ENCODE measurements at places on chromosomes 3 and 15.
A peak's percentile ranks its signal among the peaks of the same experiment; 100 is the strongest.

- no peak for DNase-seq
These were observed 26.5 kb downstream of the RFTN1 start for GRCh38 chr3:16486951-16487480.

GRCh38 chr15:93052090-93052879, 36.7 kb downstream of the RGMA start:
- no peak for DNase-seq

- no peak for DNase-seq
These were observed 49.8 kb downstream of the ZDHHC3 start for GRCh38 chr3:44926172-44926571.

- no peak for DNase-seq
These were observed 18.4 kb upstream of the TIPARP start for GRCh38 chr3:156655819-156656550.

DNA sequence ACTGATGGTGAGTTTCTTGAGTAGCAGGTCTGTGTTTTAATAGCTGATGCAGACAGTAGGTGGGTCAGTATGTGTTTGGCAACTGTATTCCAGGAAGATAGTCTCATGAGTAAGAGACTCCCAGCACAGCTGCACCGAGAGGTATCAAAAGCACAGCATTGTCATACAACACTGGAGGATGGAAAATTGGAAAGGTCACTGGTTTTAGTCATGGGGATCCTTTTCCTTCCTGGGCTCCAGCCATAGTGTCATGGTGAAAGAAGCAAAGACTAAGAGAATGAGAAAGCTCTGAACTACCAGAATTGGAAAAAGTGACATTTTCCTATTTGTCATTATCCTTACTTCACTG, 61.5 kb downstream of the P3H2 start:
- no peak for DNase-seq

DNA sequence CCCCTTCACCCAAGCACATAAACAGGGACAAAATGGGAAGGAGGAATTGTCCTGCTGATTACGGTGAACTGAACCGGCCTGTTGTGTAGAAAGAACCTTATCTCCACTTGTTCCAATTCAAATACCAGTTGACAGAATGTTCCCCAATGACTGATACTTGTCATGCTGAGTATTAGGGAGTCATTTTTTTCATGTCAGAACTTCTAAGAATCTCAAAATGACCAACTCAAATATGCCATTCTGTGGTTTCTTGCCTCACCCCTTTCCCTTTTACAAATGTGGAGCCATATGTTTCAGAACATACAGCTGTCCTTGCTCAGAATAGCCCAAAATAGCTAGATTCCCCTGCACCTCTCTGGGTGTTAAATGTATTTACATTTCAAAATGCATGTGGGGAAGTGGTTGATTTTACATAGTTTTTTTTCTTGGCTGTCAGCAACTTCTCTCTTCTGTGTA, 405.9 kb upstream of the TBL1XR1 start:
- DNase-seq: no peak

DNA sequence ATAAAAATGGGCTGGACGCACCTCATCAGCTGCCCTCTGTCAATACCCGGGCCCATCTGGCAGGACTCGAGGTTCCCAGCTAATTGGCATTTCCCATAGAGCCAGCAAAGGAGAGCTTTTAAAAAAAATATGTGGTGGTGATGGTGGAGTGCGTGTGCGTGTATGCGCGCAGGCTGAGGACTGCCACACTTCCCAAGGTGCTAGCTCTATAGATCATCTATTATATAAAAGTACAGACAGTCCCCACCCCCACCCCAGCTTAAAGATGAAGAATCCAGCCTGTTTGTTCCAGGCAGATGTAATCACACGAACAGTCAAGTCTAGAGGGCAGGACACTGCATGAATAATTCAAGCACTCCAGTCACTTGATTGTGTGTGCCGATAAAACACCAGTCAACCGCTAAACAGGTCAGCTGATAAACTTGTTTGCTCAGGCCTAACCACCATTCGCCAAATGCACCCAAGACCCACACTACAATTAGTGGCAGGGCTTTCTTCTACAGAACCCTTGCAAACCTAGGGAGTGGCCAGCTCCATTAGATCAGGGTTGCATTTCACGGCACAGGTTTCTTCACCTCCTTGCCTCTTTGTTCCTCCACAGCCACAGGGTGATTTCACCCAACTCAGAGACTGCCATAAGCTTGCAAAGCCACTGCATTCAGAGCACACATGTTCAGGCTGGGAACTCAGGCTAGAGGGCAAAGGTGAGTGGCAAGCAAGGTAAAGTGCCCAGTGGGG, 5.8 kb downstream of the TLE3 start:
- DNase-seq: peak; percentile 78

DNA sequence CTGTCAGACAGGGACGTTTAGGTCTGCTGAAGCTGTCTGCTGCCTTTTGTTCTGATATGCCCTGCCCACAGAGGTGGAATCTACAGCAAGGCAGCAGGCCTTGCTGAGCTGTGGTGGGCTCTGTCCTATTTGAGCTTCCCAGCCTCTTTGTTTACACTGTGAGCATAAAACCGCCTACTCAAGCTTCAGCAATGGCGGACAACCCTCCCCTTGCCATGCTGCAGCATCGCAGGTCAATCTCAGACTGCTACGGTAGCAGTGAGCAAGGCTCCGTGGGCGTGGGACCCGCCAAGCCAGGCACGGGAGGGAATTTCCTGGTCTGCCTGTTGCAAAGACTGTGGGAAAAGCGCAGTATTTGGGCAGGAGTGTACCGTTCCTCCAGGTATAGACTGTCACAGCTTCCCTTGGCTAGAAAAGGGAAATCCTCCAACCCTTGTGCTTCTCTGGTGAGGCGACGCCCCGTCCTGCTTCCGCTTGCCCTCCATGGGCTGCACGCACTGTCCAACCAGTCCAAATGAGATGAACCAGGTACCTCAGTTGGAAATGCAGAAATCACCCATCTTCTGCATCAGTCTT, 71.4 kb downstream of the SPSB4 start:
- DNase-seq: no peak

- DNase-seq: no peak
These were observed 326.8 kb downstream of the TUSC7 start for GRCh38 chr3:117036259-117036799.

- DNase-seq: peak; percentile 65
These were observed 24.1 kb downstream of the CRABP1 start for GRCh38 chr15:78364233-78364632.

DNA sequence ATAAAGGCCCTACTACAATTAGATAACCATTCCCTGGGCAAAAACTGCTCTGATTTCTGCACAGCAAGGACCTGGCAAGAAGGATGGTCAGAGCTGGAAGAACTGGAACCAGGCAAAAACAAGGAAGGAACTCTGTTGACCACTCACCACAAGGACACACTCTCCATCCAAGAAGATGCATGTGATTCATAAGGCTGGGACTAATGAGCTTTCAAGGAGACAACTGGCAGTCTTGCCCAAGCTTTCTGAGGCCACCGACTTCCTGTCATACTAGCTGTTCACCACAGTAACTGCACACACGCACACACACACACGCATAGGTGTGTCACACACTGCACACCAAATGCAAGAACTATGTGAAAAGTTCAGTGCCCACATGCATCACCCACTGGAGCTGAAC, 256.6 kb downstream of the OCA2 start:
- no peak for DNase-seq

DNA sequence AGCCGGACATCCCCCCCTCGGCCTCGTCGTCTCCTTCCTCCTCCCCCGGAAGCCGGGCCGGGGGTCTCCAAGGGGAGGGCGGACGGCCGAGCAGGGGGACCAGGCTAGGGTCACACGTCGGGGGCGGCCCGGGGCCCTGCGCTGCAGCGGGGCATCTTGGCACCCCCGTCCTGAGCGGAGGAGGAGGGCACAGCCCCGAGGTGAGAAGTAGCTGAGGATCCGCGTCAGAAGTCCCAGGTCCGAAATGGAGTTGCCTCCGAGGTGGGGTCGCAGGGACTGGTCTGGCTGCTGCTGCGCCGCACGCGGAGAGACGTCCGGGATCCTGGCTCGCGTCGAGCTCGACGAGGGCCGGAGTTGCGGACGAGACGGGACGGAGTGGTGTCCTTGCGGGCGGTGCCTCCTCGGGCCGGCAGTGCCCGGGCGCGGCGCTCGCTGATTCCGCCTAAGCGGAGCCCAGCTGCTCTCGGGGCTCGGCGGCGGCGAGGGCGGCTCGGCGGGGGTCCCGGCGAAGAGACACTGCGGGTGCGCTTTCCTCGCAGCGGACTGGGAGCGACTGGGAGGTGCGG, at the start of gene ADCY5:
ADCY5 (minus strand) TSS at position 555 of the 566 bp plus-strand sequence; CDS start at position 10, 545 bp downstream.
- DNase-seq: peak; percentile 36

DNA sequence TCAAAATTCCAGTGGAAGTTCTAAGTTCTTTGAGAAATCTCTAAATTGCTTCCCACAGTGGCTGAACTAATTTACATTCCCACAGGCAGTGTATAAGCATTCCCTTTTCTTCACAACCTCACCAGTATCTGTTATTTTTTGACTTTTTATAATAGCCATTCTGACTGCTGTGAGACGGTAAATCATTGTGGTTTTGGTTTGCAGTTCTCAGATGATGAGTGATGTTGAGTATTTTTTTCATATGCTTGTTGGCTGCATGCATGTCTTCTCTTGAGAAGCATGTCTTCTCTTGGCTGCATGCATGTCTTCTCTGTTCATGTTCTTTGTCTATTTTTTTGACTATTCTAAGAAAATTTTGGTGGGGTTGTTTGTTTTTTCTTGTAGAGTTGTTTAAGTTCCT, 499.6 kb upstream of the CCDC54 start:
- DNase-seq: no peak

DNA sequence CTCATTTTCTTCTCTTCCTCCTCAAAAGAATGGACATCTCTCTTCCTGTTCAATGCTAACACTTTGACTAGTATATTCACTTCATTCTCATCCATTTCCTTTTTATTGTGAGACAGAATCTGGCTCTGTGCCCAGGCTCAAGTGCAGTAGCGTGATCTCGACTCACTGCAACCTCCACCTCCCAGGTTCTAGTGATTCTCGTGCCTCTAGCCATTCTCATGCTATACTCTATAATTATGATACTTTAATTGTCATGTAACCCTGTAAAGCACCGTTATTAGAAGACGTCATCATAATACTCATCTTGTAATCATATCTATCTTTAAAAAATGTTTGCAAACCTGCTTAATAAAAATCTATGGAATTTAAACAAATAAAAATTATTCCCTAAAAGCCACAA, 107.0 kb downstream of the SHOX2 start:
- no peak for DNase-seq

DNA sequence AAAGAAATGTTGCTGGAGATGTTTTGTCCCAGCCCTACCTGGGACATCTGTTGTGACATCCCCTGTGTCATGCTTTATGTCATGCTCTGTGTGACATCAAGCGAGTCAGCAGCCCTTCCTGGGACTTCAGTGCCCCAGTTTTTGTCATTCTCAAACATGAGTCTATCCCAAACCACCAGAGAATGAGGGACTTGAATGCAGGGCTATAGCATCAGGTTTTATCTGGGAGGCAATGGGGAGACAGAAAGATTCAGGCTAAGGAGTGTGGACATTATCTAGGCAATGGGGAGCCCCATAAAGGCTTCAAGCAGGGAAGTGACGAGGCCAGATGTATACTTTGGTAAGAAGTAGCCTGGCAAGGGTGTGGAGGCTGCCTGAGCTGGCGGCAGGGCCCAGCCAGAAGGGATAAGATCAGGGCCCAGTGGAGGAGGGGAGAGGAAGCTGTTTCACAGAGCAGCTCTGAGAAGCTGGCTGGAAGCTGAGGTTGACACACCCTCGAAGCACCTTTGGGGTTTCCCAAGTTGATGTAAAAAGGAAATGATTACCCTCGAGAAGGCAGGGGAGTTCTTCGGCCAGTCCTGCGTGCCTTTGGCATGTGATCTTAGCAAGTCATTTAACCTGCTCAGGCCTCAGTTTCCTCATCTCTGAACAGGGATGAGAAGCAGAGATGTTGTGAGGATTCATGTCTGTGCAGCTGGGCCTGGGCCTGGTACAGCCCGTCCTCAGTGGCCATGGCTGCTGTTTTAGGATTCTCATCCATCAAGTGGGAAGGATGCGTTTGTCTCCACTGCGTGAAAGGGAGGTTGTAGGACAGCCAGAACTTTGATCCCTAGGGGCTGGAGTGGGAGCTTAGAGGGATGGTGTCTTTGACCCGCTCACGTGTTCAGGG, 34.3 kb downstream of the IRAK2 start:
- DNase-seq: no peak

DNA sequence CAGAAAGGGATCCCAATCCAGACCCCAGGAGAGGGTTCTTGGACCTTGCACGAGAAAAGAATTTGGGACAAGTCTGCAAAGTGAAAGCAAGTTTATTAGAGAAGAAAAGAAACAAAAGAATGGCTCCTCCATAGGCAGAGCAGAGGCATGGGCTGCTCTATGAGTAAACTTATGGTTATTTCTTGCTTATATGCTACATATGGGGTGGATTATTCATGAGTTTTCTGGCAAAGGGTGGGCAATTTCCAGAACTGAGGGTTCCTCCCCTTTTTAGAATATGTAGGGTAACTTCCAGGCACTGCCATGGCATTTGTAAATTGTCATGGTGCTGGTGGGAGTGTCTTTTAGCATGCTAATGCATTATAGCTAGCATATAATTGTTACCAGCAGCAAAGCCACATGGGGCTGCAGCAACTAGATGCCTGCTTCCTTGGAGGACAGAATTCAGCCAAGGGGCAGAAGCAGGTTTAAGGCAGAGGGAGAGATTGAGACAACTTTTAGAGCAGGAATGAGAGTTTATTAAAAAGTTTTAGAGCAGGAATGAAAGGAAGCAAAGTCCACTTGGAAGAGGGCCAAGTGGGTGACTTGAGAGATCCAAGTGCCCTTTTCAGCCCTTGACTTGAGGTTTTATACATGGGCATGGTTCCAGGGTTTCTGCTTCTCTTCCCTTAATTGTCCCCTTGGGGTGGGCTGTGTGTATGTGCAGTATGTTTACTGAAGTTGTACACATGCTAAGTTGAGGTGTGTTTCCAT, 41.3 kb downstream of the METTL6 start:
- no peak for DNase-seq

DNA sequence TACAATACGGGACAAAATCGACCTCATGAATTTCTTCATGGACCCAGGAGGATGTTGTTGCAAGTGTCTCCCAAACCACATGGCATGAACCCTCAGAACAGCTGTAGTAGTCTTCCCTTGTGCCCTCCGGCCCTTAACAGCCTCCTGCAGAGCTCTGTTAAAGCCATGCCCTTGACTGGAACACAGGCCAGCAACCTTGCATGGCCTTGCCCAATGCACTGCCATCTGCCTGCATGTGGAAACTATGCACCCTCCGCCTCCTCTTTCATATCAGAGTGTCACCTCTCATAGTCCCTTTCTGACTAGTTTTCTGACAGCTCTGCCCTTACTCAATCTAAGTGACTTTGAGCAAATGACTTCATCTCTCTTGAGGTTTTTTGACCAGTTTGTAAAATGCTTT, 39.4 kb upstream of the TRIM71 start:
- DNase-seq: no peak

Measured in NCI-H524 (cell line).